ENCODE measurements at places on chromosomes 11 and 22.

- DNase-seq = no peak
Observed at GRCh38 chr22:23564276-23564675, 15.8 kb downstream of the IGLL1 start.

DNA sequence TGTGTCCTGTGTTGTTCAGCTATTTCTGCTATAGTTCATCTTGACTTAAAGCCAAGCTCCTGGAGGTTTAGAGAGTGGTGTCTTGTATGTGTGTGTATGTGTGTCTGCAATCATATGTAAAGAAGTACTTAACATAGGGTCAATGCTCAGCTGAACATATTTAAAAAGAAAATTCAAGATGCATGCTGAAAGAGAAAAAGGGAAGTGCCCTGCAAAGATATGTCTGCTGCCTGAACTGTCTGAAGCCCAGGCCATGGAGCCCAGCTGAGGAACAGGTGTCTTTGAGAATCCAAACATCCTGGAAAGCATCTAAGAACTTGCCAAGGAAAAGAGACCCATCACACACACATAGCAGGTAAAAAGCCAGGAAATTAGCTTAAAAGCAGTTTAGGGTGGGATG, 6.6 kb downstream of the TCN1 start:
- DNase-seq = no peak

GRCh38 chr11:116173941-116174911, 598.6 kb downstream of the BUD13 start:
- DNase-seq = no peak

GRCh38 chr11:114251815-114252337, 44.3 kb upstream of the NNMT start:
- DNase-seq = no peak

DNA sequence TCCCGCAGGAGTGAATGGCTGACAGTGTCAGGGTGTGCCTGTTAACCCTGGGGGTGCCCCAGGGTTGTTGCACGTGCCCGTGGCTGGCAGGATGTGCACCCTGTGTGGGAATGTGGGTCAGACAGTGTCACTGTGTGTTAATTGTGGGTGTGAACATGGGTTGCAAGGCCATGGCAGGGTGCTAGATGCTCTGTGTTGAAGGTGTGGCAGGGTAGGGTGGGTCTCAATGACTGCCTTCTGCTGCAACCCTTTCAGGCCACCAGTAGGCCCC, 8.3 kb downstream of the RIN1 start:
- no peak for DNase-seq

- no peak for DNase-seq
Observed at GRCh38 chr11:123472236-123472935, 42.3 kb downstream of the GRAMD1B start.
